ENCODE measurements at places on chromosomes 12 and 14. TPM values are rescaled to one million over a fixed set of nuclear protein-coding genes. Genes with fewer than 3 reads are reported as not detected.

DNA sequence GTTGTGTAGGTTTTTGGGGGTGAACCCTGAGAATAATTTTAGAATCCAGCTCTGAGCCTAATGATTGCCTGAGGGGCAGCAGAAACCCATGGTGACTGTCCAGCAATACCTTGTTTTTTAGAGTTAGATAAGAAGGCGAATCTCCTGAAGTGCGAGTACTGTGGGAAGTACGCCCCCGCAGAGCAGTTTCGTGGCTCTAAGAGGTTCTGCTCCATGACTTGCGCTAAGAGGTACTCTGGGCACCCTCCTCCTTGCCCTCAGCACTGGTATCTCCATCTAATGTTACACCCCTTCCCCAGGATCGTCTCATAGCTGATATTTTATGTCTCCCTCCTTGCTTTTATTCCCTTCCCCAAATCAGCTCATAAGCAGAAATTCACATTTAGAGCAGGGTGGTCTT lies 12.7 kb downstream of the M6PR start:
- no peak overlapping the region for H3K4me3 ChIP-seq
- peaks cover 16% of the 10 kb centered on the region for H3K36me3 ChIP-seq
- no peaks in the 10 kb centered on the region for H3K4me1 ChIP-seq
- H3K27me3 ChIP-seq, result no peaks in the 10 kb centered on the region

DNA sequence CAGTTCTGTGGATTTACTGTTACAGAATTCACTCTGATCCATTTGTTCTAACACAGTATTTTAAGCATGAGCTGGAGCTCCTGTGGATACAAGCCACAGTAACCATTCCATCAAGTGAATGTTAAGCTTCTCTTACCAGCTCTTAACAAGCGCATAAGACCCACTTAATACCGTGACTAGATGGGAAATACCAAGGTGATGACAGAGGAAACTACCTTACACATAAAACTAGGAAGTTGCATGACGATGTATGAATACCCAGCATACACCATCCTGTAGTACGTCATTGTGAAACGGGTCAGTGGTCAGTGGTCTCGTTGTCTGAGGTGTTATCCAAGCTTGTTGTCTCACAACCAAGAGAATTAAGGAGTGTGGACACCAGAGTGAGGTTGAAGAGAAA lies 2.0 kb upstream of the GALC start:
- peaks cover 17% of the 10 kb centered on the region for H3K36me3 ChIP-seq
- H3K4me3 ChIP-seq, result no peak overlapping the region
- no peaks in the 10 kb centered on the region for H3K27me3 ChIP-seq
- peaks cover 24% of the 10 kb centered on the region for H3K4me1 ChIP-seq
- H3K27ac ChIP-seq, result no peak overlapping the region

DNA sequence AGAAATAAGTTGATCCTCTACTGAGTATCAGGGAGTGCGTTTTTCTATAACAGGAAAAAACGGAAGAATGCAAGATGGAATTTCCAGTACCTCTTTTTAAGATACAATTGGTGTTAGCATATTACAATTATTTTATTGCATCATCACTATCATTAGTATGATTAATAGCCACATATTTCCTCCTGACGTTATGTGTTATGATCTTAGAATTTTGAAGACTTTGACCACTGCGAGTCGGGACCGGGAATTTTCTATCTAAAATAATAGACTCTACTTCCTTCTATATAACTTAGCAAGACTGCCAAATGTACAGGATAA lies 679 bp upstream of the SAV1 start:
- H3K4me1 ChIP-seq, result peaks cover 9% of the 10 kb centered on the region
- no peak overlapping the region for H3K27ac ChIP-seq
- H3K36me3 ChIP-seq, result peaks cover 3% of the 10 kb centered on the region
- no peak overlapping the region for H3K4me3 ChIP-seq
- no peaks in the 10 kb centered on the region for H3K27me3 ChIP-seq

GRCh38 chr12:5556946-5557673 lies 125.2 kb downstream of the NTF3 start:
- no peaks in the 10 kb centered on the region for H3K36me3 ChIP-seq
- no peak overlapping the region for H3K27ac ChIP-seq
- no peaks in the 10 kb centered on the region for H3K27me3 ChIP-seq
- no peaks in the 10 kb centered on the region for H3K4me1 ChIP-seq
- no peak overlapping the region for H3K4me3 ChIP-seq
- no peak for DNase-seq

DNA sequence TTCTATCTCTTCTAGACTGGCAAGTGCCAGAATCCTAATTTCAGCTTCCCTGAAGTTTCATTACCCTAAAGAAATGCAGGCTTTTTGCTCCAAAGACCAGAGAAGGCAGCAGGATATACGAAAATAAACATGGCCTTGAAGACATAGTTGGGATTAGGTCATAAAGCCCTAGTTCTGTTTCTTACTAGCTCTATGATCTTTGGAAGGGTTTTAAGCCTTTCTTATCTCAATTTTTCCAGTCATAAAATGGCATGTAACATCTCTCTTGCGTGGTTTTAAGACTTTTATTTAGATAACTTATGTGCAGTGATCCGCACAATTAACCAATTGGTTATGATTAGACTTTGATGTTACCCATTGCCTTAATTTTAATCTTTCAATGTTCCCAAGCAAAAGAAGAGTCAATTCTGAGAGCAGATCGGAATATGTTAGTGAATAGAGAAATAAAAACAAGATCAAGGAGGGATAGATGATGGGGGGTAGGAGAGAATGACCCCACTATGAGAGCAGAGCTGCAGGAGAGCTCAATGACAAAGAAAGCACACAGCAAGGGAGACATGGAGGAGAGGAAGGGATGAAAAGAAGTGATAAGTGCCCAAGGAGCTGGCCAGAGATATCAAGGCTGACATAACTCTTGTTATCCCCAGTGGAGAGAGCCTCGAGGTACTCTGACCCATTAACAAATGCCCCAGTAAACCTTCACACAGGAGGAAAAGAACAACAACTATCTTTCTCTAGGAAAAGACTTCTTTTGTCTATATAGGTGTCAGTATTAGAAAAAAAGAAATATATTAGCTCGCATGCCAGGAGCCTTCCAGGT lies 53.0 kb upstream of the ANP32D start:
- no peak overlapping the region for H3K27ac ChIP-seq
- DNase-seq, result no peak
- no peaks in the 10 kb centered on the region for H3K4me1 ChIP-seq
- no peaks in the 10 kb centered on the region for H3K36me3 ChIP-seq

GRCh38 chr14:70881549-70882177 lies 25.6 kb upstream of the PCNX1 start:
- no peaks in the 10 kb centered on the region for H3K4me1 ChIP-seq
- no peaks in the 10 kb centered on the region for H3K36me3 ChIP-seq
- H3K4me3 ChIP-seq, result no peak overlapping the region
- H3K27ac ChIP-seq, result no peak overlapping the region
- DNase-seq, result no peak

GALNT16 gene
- total RNA-seq, result 2.5 TPM

KRAS gene
- total RNA-seq, result 29.5 TPM

SSTR1 gene
- total RNA-seq, result 0.24 TPM
